ENCODE measurements at places on chromosomes 5 and 9. TPM values are rescaled to one million over a fixed set of nuclear protein-coding genes. Genes with fewer than 3 reads are reported as not detected.

DNA sequence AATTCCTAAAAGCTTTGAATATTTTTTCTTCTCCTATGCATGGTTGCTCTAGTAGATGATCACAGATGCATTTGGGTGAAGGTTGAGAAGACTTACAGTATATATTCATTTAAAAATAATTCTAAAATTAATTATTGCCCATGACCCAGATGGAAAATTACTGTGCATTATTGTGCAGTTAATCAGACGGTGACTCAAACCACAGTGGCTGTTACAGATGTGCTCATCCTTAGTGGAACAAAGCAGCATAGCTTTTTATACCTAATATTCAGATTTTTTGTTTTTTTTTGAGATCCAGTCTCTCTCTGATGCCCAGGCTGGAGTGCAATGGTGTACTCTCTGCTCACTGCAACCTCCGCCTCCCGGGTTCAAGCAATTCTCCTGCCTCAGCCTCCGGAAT, 10.7 kb downstream of the OR2V1 start:
- DNase-seq: no peak

DNA sequence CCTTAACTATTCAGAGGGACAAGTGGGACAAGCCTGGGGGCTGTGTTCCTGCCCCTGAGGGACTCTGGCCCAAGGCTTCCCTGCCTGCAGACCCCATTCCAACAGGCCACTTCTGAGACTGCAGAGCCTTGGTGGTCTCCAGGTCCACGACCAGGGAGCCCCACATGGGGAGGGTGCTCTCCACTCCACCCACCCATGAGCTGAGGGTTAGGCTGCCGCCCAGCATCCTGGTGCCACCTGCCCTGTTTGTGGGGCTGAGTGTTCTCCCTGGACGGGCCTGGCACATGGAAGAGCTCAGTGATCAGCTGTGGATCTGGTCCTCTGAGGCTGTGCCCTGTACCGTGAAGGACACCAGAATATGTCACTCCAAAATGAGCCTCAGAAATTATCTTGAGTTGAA, 2.5 kb upstream of the ABO start:
- no peak for DNase-seq

- DNase-seq: no peak
These were observed 149.1 kb downstream of the GHR start for GRCh38 chr5:42572313-42572712.

DNA sequence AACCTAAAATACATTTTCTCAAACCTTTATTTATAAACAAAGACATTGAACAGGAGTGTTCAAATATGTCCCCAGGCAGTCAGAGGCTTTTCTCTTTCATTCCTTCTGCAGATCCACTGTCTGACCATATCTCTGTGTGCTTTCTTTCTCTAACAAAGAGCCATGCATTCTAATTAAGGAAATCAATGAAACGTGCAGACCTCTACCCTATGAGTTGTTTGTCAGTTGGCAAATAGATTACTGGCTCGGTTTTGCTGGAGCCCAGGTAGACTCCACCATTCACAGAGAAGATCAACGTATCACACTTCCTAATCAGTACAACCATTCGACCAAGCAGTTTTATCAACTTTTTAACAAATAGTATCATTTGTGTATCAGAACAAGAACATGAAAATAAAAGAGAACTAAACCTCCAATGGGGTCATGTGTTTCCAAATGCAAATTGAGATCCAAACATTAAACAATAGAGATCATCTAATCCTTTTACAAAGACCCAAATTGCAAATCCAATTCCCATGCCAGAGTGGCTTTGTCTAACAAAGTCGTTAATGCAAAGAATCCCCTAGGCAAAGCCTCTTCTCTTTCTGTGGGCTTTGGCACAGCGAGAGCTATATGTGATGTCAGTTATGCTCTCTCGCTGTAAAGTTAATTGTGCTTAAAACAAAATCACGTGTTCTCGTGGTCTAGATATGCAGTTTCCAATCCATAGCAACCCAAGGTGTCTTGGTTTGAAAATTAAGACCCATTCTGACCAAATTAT, 16.8 kb downstream of the KLF4 start:
- no peak for DNase-seq

The NR4A3 gene
- 44.6 TPM for total RNA-seq

The SCGB3A2 gene
- not detected for total RNA-seq

The CCNB1 gene
- 1.5 TPM for total RNA-seq

- no peak for DNase-seq
These were observed 27.9 kb upstream of the FBXL7 start for GRCh38 chr5:15472116-15472515.

- DNase-seq: no peak
These were observed 8.3 kb downstream of the LPCAT1 start for GRCh38 chr5:1515311-1515920.

DNA sequence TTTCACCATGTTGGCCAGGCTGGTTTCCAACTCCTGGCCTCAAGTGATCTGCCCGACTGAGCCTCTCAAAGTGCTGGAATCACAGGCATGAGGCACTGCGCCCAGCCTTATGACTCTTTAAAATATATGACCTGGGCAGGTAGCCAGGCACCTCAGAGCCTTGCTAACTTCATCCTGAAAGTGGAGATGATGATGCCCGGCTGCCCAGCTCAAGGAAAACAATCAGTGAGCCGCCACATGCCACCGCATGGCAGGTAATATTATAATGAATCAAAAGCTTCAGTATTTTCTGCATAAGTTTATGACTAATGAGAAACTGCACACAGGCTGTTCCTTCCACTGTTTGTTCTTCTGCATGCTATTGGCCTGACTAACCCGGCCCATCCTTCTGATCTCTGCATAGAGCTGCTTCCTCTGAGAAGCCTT, 30.4 kb upstream of the DMRT1 start:
- no peak for DNase-seq

The KIF20A gene
- total RNA-seq: not detected

GRCh38 chr9:124779368-124780059, 2.6 kb downstream of the OLFML2A start:
- DNase-seq: no peak

- no peak for DNase-seq
These were observed 558.0 kb downstream of the EBF1 start for GRCh38 chr5:158541536-158542297.

The TMEM174 gene
- not detected for total RNA-seq

GRCh38 chr9:69324549-69325401, at the start of gene ENTREP1:
TSS of gene ENTREP1 (plus strand) at chr9:69325215. CDS start at chr9:69325310, 95 bp downstream.
- no peak for DNase-seq

GRCh38 chr5:154191467-154192261, 1.1 kb downstream of the GALNT10 start:
- peak; percentile 65 for DNase-seq

- DNase-seq: no peak
These were observed 391.9 kb upstream of the IRX2 start for GRCh38 chr5:3143382-3143781.

GRCh38 chr9:130188860-130189481, 16.8 kb downstream of the NCS1 start:
- no peak for DNase-seq

The SLC6A3 gene
- 0.08 TPM for total RNA-seq

The TLX3 gene
- not detected for total RNA-seq

GRCh38 chr9:94528886-94529285, 26.0 kb upstream of the PCAT7 start:
- no peak for DNase-seq

DNA sequence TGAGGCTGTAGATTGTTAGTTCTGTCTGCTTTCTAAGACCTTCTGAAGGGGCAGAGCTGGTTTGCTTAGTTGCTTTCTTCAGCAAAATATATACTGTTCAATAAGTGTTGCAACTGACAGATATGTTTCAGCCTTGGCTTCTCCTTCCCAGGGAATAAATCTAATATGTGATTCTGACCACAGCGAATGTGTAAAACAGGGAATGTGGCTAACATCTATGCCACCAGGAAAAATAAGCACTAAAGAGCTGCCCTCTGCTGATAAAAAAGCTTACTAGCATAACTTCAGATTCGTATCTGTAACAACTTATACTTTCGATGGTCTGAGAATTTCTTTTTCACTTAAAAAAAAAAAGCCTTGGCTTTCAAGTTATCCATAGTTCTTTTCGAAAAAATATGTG, 13.0 kb upstream of the OSMR start:
- DNase-seq: no peak

- no peak for DNase-seq
These were observed 277.5 kb upstream of the MVB12B start for GRCh38 chr9:126049088-126049487.

The IFNB1 gene
- total RNA-seq: not detected

GRCh38 chr5:111589316-111589715, 77.0 kb upstream of the STARD4 start:
- no peak for DNase-seq

- no peak for DNase-seq
These were observed 15.0 kb downstream of the FGD3 start for GRCh38 chr9:92962303-92962649.

DNA sequence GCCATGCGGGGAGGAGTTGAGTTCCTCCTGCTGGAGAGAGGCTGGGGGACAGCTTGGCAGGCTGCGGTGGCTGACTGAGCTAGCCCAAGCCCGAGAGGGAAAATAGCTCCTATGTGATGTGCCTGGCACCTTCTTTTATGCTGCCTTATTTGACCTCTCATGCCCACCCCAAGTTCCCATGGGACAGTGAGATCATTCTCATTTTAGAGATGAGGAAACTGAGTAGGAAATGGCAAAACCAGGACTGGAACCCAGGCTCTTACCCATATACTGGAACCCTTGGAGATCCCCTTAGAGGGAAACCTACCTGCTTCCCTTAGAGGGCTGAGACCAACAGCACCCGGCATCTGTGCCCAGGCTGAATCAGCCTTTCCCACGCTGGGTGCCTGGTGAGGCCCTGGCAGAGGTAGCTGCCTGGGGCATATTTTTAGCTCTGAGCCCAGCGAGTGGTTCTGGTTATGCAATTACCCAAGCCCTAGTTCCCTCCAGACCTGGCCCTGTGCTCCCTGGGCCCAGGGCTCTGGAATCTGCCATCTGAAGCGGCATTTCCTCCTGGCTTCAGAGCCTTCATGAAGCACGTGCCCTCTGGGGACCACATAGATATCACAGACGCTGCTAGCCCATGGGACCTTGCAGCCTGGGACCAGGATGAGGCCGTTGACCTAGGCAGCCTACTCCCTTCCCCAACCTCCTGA, 23.6 kb downstream of the COL27A1 start:
- no peak for DNase-seq

- no peak for DNase-seq
These were observed 13.1 kb downstream of the TRIO start for GRCh38 chr5:14156290-14156649.

The TBC1D2 gene
- total RNA-seq: 4.0 TPM

- no peak for DNase-seq
These were observed 21.7 kb upstream of the BARHL1 start for GRCh38 chr9:132560616-132561202.

GRCh38 chr5:16759147-16759773, 142.5 kb upstream of the RETREG1 start:
- DNase-seq: peak; percentile 21

DNA sequence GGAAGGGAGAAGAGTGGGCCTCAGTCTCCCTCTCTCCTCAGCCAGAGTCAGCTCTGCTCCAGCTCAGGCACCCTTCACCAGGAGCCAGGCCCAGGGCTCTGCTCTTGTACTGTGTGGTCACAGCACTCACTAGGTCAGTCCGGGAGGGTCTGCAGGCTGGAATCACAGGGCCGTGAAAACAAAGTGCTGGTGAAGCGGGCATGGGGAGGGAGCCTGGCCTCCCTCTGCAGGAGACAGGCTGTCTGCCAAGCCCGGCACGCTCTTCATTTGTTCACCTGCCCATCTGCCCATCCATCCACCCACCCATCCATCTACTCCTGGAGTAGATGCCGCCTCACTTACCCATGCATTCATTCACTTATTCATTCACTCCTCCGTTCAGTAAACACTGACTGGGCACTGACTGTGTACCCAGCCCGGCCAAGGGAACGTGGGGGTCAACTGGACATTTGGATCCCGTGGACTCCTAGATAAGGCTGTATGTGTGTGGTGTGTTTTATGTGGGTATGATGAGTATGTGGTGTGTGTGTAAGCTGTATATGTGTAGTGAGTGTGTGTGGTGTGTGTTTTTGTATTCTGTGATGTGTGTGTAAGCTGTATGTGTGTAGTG, 3.6 kb downstream of the SPAAR start:
- no peak for DNase-seq

The NUTM2G gene
- not detected for total RNA-seq

The JAKMIP2 gene
- 1.3 TPM for total RNA-seq

DNA sequence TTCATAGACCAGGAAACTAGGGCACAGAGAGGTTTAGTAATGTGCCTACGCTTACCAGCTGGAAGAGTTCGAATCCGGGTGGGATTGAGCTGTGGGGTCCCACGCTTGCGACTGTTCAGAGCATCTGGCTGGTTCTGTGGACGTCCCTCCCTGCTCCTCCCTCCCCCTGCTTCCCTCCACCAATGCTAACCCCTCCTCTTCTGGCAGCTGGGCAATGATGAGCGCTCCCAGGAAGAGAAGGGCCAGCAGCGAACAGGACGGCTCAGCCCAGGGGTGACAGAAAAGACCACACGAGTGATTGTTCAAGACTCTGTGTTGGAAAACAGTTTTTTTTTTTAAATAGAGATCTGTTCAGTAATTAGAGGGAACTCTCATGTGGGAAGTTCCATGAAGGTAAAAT, 6.9 kb downstream of the FAM163B start:
- no peak for DNase-seq

The GABRB2 gene
- not detected for total RNA-seq

DNA sequence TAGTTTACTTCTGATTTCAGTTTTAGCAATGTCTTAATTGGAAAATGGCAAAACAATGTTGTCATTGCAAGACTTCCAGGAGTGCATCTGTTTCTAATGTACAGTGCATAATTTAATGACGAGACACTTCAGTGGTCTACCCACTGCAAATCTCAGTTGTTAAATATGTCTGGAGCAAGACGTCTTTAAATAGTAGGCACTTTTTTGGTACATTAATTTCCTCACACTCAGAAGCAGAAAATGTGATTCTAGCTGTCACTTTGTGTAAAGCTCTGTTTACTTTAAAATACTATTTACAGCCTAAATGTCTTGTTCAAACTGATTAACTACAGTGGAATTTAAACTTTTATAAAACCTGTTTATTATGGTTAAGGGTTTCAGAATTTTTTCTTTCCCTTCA, 815.5 kb downstream of the TLE1 start:
- DNase-seq: no peak

DNA sequence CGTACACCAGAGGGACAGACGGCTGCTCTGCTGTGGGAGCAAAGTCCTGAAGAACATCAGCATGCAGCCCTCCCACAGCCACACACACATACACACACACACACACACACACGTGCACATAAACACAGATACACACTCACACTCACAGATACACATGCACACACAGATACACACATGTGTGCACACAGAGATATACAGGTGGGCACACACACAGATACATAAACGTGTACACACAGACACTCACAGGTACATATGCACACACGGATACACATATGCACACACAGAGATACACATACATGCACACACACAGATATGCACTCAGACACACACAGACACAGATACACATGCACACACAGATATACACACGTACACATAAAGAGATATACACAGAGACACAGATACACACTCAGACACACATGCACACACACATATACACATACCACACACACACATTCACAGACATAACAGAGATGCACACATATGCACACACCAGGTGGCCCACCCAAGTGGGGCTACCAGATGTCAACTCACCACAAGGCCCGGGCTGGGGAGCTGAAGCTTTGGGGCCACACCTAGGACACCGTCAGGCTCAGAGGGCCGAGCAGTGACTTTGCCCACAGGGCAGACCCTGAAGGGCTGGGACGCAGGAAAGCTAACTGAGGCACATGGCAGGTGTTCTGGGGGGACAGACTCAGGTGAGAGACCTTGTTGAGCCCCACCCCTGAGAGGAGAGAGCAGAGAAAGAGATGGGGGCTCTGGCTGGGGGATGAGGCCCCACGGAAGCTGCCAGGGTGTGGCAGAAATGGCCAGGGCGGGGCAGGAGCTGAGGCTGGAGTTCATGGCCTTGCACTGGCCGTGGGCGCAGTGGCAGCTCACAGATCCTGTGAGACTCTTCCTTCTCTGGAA, 148.6 kb upstream of the PPP1R26 start:
- DNase-seq: no peak

The SLC35A4 gene
- 16.9 TPM for total RNA-seq

Measured in CD4-positive, alpha-beta T cell (primary cell).